ENCODE measurements at places on chromosomes 5 and 9.

GRCh38 chr9:129906298-129906697 lies 71.0 kb downstream of the USP20 start:
- no peaks in the 10 kb centered on the region for H3K4me1 ChIP-seq
- no peak for DNase-seq
- peaks cover 71% of the 10 kb centered on the region for H3K36me3 ChIP-seq

DNA sequence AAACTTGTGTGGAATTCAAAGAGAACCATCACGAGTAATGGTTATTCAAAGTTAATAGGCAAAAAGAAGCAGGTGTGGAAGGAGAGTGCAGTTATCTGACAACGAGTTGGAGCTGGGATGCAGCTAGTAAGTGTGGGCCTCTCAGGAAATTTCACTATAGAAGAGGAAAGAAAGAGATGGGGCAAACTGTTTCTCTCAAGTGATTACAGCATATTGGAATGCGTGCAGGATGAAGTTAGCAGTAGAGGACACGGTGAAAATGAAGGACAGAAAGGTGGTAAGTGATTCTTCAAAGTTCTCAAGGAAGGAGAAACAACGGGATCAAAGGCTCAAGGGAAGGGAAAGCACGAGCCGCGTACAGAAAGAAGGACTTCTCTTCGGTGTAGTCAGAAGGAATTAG lies 84.0 kb downstream of the ADAMTS12 start:
- H3K4me1 ChIP-seq, result no peaks in the 10 kb centered on the region
- no peaks in the 10 kb centered on the region for H3K27me3 ChIP-seq
- H3K4me3 ChIP-seq, result no peak overlapping the region
- DNase-seq, result no peak
- no peak overlapping the region for H3K27ac ChIP-seq
- no peaks in the 10 kb centered on the region for H3K36me3 ChIP-seq

- no peaks in the 10 kb centered on the region for H3K27me3 ChIP-seq
- no peaks in the 10 kb centered on the region for H3K36me3 ChIP-seq
- DNase-seq, result no peak
- no peaks in the 10 kb centered on the region for H3K4me1 ChIP-seq
Observed at GRCh38 chr9:16782490-16782889, 88.0 kb downstream of the BNC2 start.

GRCh38 chr5:59487068-59487686 lies 406.3 kb downstream of the PDE4D start:
- H3K4me3 ChIP-seq, result no peak overlapping the region
- H3K36me3 ChIP-seq, result no peaks in the 10 kb centered on the region
- H3K27ac ChIP-seq, result no peak overlapping the region
- no peaks in the 10 kb centered on the region for H3K27me3 ChIP-seq
- H3K4me1 ChIP-seq, result no peaks in the 10 kb centered on the region

DNA sequence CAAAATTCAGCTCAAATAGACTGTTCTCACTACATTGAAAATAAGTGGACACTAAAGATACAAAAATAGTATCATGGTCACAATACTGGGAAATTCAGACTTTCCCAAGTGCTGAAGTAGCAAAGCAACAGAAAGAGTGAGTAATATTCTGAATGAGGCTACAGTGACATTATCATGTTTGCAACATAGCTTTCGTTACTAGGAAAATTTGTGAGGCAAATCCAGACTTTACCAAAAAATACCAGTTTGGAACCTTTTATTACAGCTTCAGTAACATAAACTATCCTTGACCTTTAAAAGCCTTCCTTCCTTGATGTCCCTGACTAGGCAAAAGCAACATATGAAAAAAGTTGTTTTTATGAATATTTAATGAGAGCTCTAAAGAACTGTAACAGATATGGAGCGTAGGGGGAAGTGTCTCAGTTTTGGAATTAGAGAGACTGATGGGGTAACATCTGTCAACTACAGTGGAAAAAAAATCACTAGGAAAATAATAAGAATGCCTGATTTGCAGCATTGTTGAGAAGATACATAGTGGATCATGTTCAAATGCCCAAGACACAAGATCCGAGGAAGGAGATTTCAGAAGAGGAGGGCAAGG lies 312.9 kb downstream of the ADGRV1 start:
- H3K27me3 ChIP-seq, result no peaks in the 10 kb centered on the region
- no peak overlapping the region for H3K4me3 ChIP-seq
- H3K4me1 ChIP-seq, result no peaks in the 10 kb centered on the region
- H3K36me3 ChIP-seq, result no peaks in the 10 kb centered on the region
- no peak overlapping the region for H3K27ac ChIP-seq

- H3K27me3 ChIP-seq, result no peaks in the 10 kb centered on the region
- H3K36me3 ChIP-seq, result no peaks in the 10 kb centered on the region
- no peak overlapping the region for H3K27ac ChIP-seq
- DNase-seq, result no peak
- H3K4me1 ChIP-seq, result no peaks in the 10 kb centered on the region
Observed at GRCh38 chr9:101184813-101185278, 156.3 kb downstream of the PLPPR1 start.

- H3K27ac ChIP-seq, result no peak overlapping the region
- no peak for DNase-seq
- H3K36me3 ChIP-seq, result no peaks in the 10 kb centered on the region
- no peaks in the 10 kb centered on the region for H3K4me1 ChIP-seq
- no peaks in the 10 kb centered on the region for H3K27me3 ChIP-seq
- H3K4me3 ChIP-seq, result no peak overlapping the region
Observed at GRCh38 chr5:122435761-122436160, 123.7 kb downstream of the SNCAIP start.

GRCh38 chr5:62719061-62719720 lies 140.6 kb downstream of the LRRC70 start:
- H3K27ac ChIP-seq, result no peak overlapping the region
- H3K36me3 ChIP-seq, result no peaks in the 10 kb centered on the region
- H3K27me3 ChIP-seq, result peaks cover 13% of the 10 kb centered on the region
- no peak for DNase-seq

- H3K27me3 ChIP-seq, result no peaks in the 10 kb centered on the region
- no peak overlapping the region for H3K4me3 ChIP-seq
- H3K36me3 ChIP-seq, result no peaks in the 10 kb centered on the region
- no peaks in the 10 kb centered on the region for H3K4me1 ChIP-seq
Observed at GRCh38 chr5:96520345-96520744, 87.3 kb upstream of the PCSK1 start.

GRCh38 chr9:104927216-104927911 lies 591 bp downstream of the ABCA1 start:
- no peak overlapping the region for H3K27ac ChIP-seq
- no peaks in the 10 kb centered on the region for H3K36me3 ChIP-seq
- peak overlapping the region; percentile 74 for H3K4me3 ChIP-seq
- peaks cover 8% of the 10 kb centered on the region for H3K27me3 ChIP-seq
- H3K4me1 ChIP-seq, result peaks cover 21% of the 10 kb centered on the region
- DNase-seq, result peak; percentile 51

GRCh38 chr9:20623748-20624124 lies 1.4 kb upstream of the MLLT3 start:
- peaks cover 37% of the 10 kb centered on the region for H3K4me1 ChIP-seq
- peak overlapping the region; percentile 87 for H3K27ac ChIP-seq
- peak overlapping the region; percentile 98 for H3K4me3 ChIP-seq
- no peaks in the 10 kb centered on the region for H3K27me3 ChIP-seq

DNA sequence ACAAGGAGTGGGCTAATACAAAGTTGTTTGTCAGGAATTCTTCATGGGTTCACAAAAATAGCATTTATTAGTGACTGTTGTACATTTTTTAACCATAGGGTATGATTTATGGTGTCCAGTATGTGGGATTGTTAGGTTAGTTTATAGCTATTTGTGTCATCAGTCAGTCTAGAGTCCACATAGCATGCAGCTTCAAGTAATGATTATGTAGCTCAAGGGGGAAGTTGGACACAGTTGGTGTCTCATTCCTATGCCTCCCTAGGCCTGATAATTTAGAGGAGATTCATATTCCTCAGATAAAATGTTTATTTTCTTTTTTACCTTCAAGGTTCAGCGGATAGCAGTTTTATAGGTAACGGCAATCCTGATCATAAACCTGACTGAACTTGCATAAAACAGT lies 153.8 kb downstream of the OXCT1 start:
- H3K4me3 ChIP-seq, result no peak overlapping the region
- no peak for DNase-seq
- no peaks in the 10 kb centered on the region for H3K36me3 ChIP-seq
- no peak overlapping the region for H3K27ac ChIP-seq
- no peaks in the 10 kb centered on the region for H3K4me1 ChIP-seq

DNA sequence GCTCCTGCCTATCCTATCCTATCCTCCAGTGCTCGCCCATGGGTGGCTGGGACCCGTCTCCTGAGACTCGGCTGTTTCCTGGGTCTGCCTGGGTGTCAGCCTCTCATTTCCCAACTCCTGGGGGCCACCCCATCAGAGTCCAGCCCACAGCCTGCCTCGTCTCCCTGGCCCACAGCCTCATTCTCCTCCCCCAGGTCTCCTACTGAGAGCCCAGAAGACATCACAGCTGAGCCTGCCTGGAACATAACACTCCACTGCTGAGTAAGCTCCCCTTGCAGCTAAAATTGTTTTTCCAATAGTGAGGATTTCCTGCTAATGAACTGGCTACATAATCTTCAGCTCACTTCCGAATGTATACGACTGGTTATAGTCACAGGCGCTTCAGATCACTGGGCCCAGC lies 95.3 kb downstream of the TTLL11 start:
- H3K4me3 ChIP-seq, result no peak overlapping the region
- no peaks in the 10 kb centered on the region for H3K36me3 ChIP-seq
- no peak overlapping the region for H3K27ac ChIP-seq
- no peaks in the 10 kb centered on the region for H3K27me3 ChIP-seq

- DNase-seq, result no peak
- H3K4me1 ChIP-seq, result no peaks in the 10 kb centered on the region
- H3K27ac ChIP-seq, result no peak overlapping the region
- no peak overlapping the region for H3K4me3 ChIP-seq
- H3K36me3 ChIP-seq, result no peaks in the 10 kb centered on the region
Observed at GRCh38 chr9:10050016-10050415, 562.8 kb downstream of the PTPRD start.

- no peaks in the 10 kb centered on the region for H3K27me3 ChIP-seq
- H3K4me3 ChIP-seq, result no peak overlapping the region
- DNase-seq, result no peak
- H3K4me1 ChIP-seq, result no peaks in the 10 kb centered on the region
- no peak overlapping the region for H3K27ac ChIP-seq
Observed at GRCh38 chr9:14146201-14146874, 167.6 kb downstream of the NFIB start.

DNA sequence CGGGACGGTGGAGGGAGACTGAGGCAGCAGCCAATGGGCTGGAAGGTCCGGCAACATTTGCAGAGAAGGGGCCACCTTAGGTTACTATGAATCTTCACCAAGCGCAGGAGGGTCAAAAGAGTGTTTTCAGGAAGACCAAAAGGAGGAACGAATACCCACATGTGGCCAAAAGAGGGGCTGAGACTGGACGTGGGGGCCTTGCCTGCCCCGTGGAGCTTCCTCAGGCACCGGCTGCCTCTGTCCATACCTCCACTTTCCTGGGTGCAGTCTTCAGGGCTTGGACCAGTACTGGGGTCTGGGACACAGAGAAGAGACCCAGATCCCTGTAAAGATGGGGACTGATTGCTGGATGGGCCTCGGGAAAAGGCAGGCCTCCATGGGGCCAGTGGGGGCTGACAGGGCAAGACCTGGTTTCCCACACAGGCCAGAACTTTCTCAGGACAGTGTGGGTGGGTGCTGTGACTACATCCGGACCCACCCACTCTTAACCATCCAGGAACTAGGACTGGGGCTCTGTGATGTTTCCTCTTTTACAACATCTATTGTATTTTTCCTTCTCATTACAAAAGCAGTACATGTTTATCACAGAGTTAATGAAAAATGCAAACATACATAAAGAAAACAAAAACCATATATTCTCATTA lies 294.7 kb downstream of the ZSWIM6 start:
- no peak overlapping the region for H3K4me3 ChIP-seq
- H3K27me3 ChIP-seq, result peaks cover 22% of the 10 kb centered on the region
- DNase-seq, result no peak
- H3K36me3 ChIP-seq, result no peaks in the 10 kb centered on the region
- no peak overlapping the region for H3K27ac ChIP-seq

DNA sequence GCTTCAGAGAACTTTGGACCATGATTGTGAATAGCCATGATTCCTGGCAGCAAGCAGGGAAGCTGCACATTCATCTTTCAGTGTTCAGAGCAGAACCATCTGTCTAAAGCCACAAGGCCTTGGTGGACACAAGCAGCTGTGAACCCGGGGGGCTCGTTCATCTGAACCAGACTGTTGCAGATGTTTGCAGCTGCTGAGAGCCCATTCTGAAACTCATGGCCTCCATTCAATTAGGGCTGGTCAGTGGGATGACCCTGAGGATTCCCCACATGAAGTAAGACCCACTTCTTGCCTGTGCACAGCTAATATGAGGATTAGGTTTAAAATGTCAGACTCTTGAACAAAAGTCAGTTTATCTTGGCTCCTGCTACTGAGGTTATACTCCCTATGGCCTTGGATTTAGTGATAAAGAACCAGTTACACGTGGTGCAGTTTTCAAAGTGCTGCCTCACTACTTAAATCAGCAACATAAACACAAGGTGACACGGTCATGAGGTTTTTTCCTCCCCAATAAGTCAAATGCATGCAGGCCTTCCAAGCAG lies 109.8 kb upstream of the IFNK start:
- H3K36me3 ChIP-seq, result no peaks in the 10 kb centered on the region
- no peak overlapping the region for H3K27ac ChIP-seq

- H3K27ac ChIP-seq, result no peak overlapping the region
- H3K4me1 ChIP-seq, result no peaks in the 10 kb centered on the region
- H3K4me3 ChIP-seq, result no peak overlapping the region
- H3K36me3 ChIP-seq, result no peaks in the 10 kb centered on the region
- no peak for DNase-seq
- H3K27me3 ChIP-seq, result no peaks in the 10 kb centered on the region
Observed at GRCh38 chr5:172356047-172356446, 72.5 kb upstream of the UBTD2 start.

GRCh38 chr5:127298036-127298429 lies 7.4 kb downstream of the MEGF10 start:
- DNase-seq, result no peak
- H3K27ac ChIP-seq, result no peak overlapping the region
- no peaks in the 10 kb centered on the region for H3K36me3 ChIP-seq
- no peak overlapping the region for H3K4me3 ChIP-seq

GRCh38 chr5:38431242-38431853 lies 125.1 kb downstream of the LIFR start:
- H3K27me3 ChIP-seq, result peaks cover 8% of the 10 kb centered on the region
- H3K4me3 ChIP-seq, result no peak overlapping the region
- H3K4me1 ChIP-seq, result no peaks in the 10 kb centered on the region

DNA sequence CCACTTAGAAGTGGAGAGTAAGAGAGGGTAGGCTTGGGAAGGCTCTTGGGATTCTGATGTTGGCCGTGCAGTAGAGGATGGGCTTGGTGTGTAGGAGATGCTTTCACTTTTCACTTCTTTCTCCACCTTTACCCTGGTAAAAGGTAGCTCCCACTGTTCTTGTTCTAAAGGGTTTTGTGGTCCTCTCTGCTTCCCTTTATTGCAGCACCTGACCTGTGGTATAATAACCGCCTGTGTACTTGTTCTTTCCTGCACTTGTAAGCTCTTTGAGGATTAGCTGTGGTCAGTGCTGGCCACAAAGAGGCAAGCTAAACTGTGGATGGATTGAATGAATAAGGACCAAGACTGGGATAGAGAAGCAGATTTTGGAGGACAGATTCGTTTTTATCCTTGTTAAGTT lies 25.2 kb downstream of the KDM4C start:
- H3K4me3 ChIP-seq, result no peak overlapping the region
- no peaks in the 10 kb centered on the region for H3K27me3 ChIP-seq
- peaks cover 33% of the 10 kb centered on the region for H3K4me1 ChIP-seq
- DNase-seq, result no peak
- no peak overlapping the region for H3K27ac ChIP-seq

GRCh38 chr5:6378766-6379103 lies 388 bp upstream of the MED10 start:
- no peak for DNase-seq
- H3K4me1 ChIP-seq, result peaks cover 36% of the 10 kb centered on the region
- peak overlapping the region; percentile 82 for H3K4me3 ChIP-seq
- H3K27ac ChIP-seq, result peak overlapping the region; percentile 82
